ENCODE measurements at places on chromosomes 7 and 10. TPM values are rescaled to one million over a fixed set of nuclear protein-coding genes. Genes with fewer than 3 reads are reported as not detected.

The SPDYE17 gene
- total RNA-seq: not detected

The METTL27 gene
- total RNA-seq: not detected

The SRRM3 gene
- 9.8 TPM for total RNA-seq

The NKX1-2 gene
- 0.98 TPM for total RNA-seq

The EGFR gene
- 130 TPM for total RNA-seq

The SFMBT2 gene
- total RNA-seq: 12.5 TPM

The TAS2R5 gene
- 6.1 TPM for total RNA-seq

The CLEC5A gene
- total RNA-seq: 0.49 TPM

The DOCK4 gene
- 40.3 TPM for total RNA-seq

The C7orf57 gene
- total RNA-seq: not detected

DNA sequence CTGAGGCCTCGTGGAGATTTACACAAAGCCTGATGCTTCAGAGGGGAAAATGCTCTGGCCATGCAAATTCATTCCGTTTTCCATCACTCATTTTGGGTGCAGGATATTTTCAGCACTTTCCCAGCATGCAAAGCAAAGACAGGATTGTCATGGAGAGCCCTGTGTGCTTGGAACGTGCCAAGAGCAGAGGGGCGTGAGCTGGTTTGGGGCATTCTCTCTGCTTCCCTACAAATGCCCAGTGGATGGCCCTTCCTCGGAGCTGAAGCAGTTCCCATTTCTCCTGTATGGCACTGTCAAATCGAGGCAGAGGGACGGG is 164.1 kb downstream of the PRKAG2 start:
- no peaks in the 10 kb centered on the region for H3K36me3 ChIP-seq
- no peak overlapping the region for H3K4me3 ChIP-seq
- no peaks in the 10 kb centered on the region for H3K27me3 ChIP-seq
- H3K4me1 ChIP-seq: no peaks in the 10 kb centered on the region
- DNase-seq: no peak

- no peak for DNase-seq
- no peaks in the 10 kb centered on the region for H3K36me3 ChIP-seq
- H3K27me3 ChIP-seq: no peaks in the 10 kb centered on the region
- no peak overlapping the region for H3K27ac ChIP-seq
Observed at GRCh38 chr7:124796771-124797170, 31.2 kb upstream of the GPR37 start.

DNA sequence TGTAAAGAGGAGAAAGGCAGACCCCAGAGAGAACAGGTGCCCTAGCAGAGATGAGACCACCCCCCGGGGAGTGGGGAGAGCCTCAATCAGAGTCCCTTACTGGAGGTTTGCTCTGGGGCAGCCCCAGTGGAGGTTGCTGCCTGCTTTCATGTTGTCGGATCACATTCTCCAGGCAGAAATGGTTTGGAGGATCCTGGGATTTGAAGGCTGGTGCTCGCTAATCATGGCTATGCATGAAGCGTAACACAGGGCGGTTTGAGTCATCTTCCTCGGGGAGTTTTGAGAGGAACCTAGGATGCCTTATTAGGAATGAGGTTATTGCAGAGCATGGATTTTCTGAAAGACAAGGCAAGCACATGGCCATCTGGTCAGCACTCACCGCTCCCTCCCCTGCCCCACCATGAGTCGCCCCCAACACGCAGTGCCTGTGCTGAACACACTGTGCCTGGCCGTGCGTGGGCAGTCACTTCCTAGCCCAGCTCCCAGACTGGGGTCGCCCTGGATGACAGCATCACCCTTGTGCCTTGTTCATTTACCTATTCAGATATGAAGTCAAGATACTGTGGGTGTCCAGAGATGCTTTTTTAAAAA is 319.9 kb downstream of the DPP6 start:
- no peak overlapping the region for H3K4me3 ChIP-seq
- no peaks in the 10 kb centered on the region for H3K4me1 ChIP-seq
- H3K36me3 ChIP-seq: no peaks in the 10 kb centered on the region
- no peak for DNase-seq

GRCh38 chr7:17940951-17941431 is 697 bp upstream of the SNX13 start:
- peaks cover 45% of the 10 kb centered on the region for H3K4me1 ChIP-seq
- H3K36me3 ChIP-seq: no peaks in the 10 kb centered on the region
- no peak for DNase-seq
- no peaks in the 10 kb centered on the region for H3K27me3 ChIP-seq
- H3K27ac ChIP-seq: peak overlapping the region; percentile 99

DNA sequence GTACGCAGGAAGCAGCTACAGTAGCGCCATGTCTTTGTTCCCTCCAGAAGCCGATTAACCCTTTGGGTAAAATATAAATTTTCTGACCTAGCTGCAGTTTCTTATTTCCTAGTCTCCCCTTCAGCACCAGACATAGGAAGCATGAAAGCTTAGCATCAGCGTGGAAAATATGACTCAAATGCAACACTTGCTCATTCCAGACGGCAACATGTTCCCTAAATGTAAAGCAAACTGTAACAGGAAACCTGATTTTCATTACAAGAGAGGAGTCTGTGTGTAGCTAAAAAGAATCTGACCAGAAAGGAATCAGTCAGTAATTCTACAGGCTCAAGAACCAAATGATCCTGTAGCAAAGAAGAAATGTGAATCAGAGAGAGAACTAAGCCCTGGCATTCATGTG is 219.2 kb downstream of the C7orf25 start:
- no peak overlapping the region for H3K4me3 ChIP-seq
- no peaks in the 10 kb centered on the region for H3K36me3 ChIP-seq
- no peak for DNase-seq
- no peaks in the 10 kb centered on the region for H3K27me3 ChIP-seq
- no peak overlapping the region for H3K27ac ChIP-seq

- H3K4me1 ChIP-seq: peaks cover under 1% of the 10 kb centered on the region
- DNase-seq: no peak
- no peak overlapping the region for H3K27ac ChIP-seq
- H3K27me3 ChIP-seq: no peaks in the 10 kb centered on the region
Observed at GRCh38 chr10:52221923-52222322, 92.2 kb upstream of the DKK1 start.

- peaks cover 35% of the 10 kb centered on the region for H3K4me1 ChIP-seq
- no peak overlapping the region for H3K27ac ChIP-seq
- peaks cover under 1% of the 10 kb centered on the region for H3K36me3 ChIP-seq
Observed at GRCh38 chr7:152313217-152313616, 122.6 kb downstream of the KMT2C start.

GRCh38 chr10:1419796-1420610 is 317.3 kb downstream of the ADARB2 start:
- H3K27ac ChIP-seq: no peak overlapping the region
- H3K4me3 ChIP-seq: no peak overlapping the region
- peaks cover 6% of the 10 kb centered on the region for H3K4me1 ChIP-seq
- no peak for DNase-seq
- no peaks in the 10 kb centered on the region for H3K27me3 ChIP-seq

- no peak overlapping the region for H3K4me3 ChIP-seq
- H3K27me3 ChIP-seq: no peaks in the 10 kb centered on the region
- H3K36me3 ChIP-seq: no peaks in the 10 kb centered on the region
- DNase-seq: no peak
Observed at GRCh38 chr7:77399816-77400215, 16.3 kb downstream of the GSAP start.

DNA sequence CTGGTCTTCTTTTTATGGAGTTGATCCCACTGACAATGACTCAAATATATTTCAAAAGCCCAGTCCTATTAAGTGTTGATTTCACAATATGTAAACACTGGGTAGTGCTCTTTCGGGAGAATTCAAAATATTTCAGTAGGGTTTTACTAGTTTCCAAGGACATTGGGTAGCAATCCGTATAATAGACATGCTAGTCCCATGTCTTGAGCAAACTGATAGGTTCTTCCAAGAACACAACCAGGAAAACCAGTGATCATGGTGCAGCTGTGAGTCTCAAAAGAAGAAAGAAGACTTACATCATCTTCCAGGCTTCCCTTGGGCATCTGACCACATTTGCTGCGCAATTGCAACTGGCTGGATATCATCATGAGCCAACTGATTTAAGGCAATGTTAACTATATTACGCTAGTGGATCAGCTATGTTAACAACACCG is 59.3 kb upstream of the APBB1IP start:
- H3K36me3 ChIP-seq: no peaks in the 10 kb centered on the region
- DNase-seq: no peak
- no peak overlapping the region for H3K27ac ChIP-seq
- no peaks in the 10 kb centered on the region for H3K4me1 ChIP-seq

GRCh38 chr10:75648351-75648750 is 216.9 kb downstream of the LRMDA start:
- no peak overlapping the region for H3K4me3 ChIP-seq
- no peaks in the 10 kb centered on the region for H3K27me3 ChIP-seq
- no peak overlapping the region for H3K27ac ChIP-seq
- H3K4me1 ChIP-seq: no peaks in the 10 kb centered on the region
- no peak for DNase-seq
- no peaks in the 10 kb centered on the region for H3K36me3 ChIP-seq

DNA sequence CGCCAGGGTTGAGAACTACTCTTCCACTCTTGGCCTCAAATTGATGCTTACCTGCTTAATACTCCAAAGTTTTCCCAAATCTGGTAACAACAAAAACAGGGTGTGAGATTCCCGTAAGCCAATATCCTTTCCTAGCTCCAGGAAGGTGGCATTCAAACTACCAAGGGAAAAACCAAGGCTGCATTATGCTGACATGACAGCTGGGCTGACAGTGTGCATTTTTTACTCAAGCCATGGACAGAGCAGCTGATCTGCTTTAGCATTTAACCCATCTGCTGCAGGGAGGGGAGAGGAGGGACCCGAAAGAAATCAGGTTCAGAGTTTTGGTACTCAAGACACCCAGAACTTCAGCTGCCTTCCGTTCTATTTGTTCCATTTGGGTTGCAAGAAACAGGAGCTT is 49.8 kb upstream of the RAPGEF5 start:
- H3K27me3 ChIP-seq: no peaks in the 10 kb centered on the region
- H3K36me3 ChIP-seq: no peaks in the 10 kb centered on the region

DNA sequence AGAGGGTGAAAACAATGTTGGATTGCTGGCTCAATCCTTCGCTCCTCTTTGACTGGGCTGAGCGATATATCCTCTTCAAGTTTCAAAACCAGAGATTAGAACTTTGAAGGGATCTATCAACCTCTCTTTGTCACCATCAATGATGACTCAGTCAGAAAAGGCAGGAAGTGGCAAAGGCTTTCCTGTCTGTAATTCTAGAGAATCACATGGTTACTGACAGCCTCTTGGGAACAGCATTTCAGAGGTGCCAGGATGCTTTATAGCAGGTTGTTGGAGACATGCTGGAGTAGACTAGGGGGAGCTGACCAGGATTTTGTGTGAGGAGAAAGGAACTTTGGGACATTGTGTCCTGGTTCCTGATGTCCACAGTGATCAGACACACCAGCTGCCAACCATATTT is 81.3 kb downstream of the PRKCQ start:
- no peaks in the 10 kb centered on the region for H3K4me1 ChIP-seq
- H3K4me3 ChIP-seq: no peak overlapping the region
- H3K27me3 ChIP-seq: no peaks in the 10 kb centered on the region
- H3K36me3 ChIP-seq: no peaks in the 10 kb centered on the region

GRCh38 chr7:158957510-158957906 is 101.2 kb downstream of the DYNC2I1 start:
- peaks cover 15% of the 10 kb centered on the region for H3K4me1 ChIP-seq
- peak overlapping the region; percentile 6 for H3K4me3 ChIP-seq
- H3K36me3 ChIP-seq: no peaks in the 10 kb centered on the region
- H3K27ac ChIP-seq: no peak overlapping the region
- DNase-seq: no peak

GRCh38 chr10:91886954-91887271 is 22.4 kb downstream of the FGFBP3 start:
- H3K27me3 ChIP-seq: no peaks in the 10 kb centered on the region
- no peak for DNase-seq
- H3K4me3 ChIP-seq: peak overlapping the region; percentile 52
- no peaks in the 10 kb centered on the region for H3K36me3 ChIP-seq

- H3K4me3 ChIP-seq: no peak overlapping the region
- H3K4me1 ChIP-seq: no peaks in the 10 kb centered on the region
- H3K27ac ChIP-seq: no peak overlapping the region
- H3K27me3 ChIP-seq: no peaks in the 10 kb centered on the region
- DNase-seq: no peak
Observed at GRCh38 chr10:25393621-25394020, 218.8 kb downstream of the GPR158 start.

GRCh38 chr10:46251857-46252847 is 34.6 kb upstream of the ANTXRL start:
- H3K4me1 ChIP-seq: no peaks in the 10 kb centered on the region
- no peak overlapping the region for H3K27ac ChIP-seq
- no peak overlapping the region for H3K4me3 ChIP-seq
- no peaks in the 10 kb centered on the region for H3K27me3 ChIP-seq
- DNase-seq: peak; percentile 64
- no peaks in the 10 kb centered on the region for H3K36me3 ChIP-seq

DNA sequence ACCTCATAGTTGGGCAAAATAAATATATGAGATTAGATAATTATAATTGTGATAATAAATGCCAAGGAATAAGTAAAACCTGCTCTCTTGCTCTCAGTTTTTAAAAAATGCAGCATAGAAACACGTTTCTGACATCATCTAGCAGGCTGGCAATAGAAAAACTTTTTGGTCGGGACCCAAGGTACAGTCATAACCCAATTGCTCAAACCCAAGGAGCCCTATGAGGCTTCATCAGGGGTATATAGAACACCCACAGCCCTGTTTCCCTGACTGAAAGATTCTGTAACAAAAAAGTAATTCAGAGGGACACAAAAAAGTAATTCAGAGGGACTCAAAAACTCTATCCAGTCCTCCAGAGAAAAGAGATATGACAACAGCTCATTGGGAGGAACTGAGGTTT is 3.8 kb downstream of the PDE1C start:
- H3K4me3 ChIP-seq: no peak overlapping the region
- no peaks in the 10 kb centered on the region for H3K36me3 ChIP-seq
- no peaks in the 10 kb centered on the region for H3K27me3 ChIP-seq
- peaks cover 6% of the 10 kb centered on the region for H3K4me1 ChIP-seq
- H3K27ac ChIP-seq: no peak overlapping the region

- no peaks in the 10 kb centered on the region for H3K4me1 ChIP-seq
- no peak for DNase-seq
- H3K27me3 ChIP-seq: no peaks in the 10 kb centered on the region
- no peaks in the 10 kb centered on the region for H3K36me3 ChIP-seq
- no peak overlapping the region for H3K4me3 ChIP-seq
Observed at GRCh38 chr10:104371753-104372152, 18.1 kb downstream of the CFAP58 start.

GRCh38 chr7:88111140-88111743 is 108.6 kb downstream of the SRI start:
- peaks cover 10% of the 10 kb centered on the region for H3K4me1 ChIP-seq
- H3K27me3 ChIP-seq: no peaks in the 10 kb centered on the region
- DNase-seq: no peak
- no peaks in the 10 kb centered on the region for H3K36me3 ChIP-seq
- H3K27ac ChIP-seq: no peak overlapping the region
- no peak overlapping the region for H3K4me3 ChIP-seq

DNA sequence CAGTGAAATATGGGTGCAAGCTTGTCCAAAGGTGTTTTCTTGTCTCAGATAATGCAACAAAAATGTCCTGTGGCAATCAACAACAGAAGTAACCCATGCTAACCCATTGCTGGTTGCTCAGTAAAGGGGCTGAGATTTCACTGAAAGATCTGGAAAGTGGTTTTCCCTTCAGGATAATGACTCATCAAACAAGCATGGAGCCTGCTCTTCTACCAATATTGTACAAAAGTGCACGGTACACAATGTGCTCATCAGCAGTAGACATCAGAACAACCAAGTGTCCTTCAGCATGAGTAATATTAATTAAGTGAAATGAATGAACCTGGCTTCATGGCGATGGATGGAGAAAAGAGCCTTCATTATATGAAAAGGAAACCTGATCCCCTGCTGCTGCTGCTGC is 287.1 kb upstream of the NEBL start:
- no peak overlapping the region for H3K27ac ChIP-seq
- no peak overlapping the region for H3K4me3 ChIP-seq
- H3K36me3 ChIP-seq: no peaks in the 10 kb centered on the region
- DNase-seq: no peak

GRCh38 chr10:110260746-110261477 is 43.8 kb downstream of the SMNDC1 start:
- DNase-seq: no peak
- no peaks in the 10 kb centered on the region for H3K4me1 ChIP-seq
